ENCODE measurements at places on chromosomes 7 and 10.

DNA sequence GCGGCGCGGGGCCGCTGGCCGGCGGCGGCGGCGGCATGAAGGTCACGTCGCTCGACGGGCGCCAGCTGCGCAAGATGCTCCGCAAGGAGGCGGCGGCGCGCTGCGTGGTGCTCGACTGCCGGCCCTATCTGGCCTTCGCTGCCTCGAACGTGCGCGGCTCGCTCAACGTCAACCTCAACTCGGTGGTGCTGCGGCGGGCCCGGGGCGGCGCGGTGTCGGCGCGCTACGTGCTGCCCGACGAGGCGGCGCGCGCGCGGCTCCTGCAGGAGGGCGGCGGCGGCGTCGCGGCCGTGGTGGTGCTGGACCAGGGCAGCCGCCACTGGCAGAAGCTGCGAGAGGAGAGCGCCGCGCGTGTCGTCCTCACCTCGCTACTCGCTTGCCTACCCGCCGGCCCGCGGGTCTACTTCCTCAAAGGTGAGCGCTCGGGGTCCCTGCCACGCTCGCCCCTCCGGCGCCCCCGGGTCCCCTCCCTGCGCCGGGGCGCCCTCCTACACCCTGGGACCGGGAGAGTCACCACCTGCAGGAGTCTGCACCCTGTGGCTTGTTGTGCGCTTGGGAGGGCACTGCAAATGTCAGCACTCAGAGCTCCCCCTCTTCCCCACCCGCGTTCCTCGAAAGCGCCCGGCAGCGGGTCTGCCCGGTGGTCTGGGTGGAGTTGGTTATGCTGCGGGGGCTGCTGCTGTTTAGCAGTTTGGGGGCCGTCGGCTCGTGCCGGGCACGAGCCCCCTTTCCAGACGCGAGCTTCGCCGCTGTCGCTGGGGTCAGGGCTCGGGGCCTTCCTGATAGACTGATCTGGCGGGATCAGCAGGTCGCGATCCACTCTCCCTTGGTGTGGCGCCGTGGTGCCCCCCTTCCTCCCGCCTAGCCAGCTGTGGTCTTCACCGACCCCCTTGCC lies 627 bp downstream of the DUSP5 start:
- no peak for DNase-seq

DNA sequence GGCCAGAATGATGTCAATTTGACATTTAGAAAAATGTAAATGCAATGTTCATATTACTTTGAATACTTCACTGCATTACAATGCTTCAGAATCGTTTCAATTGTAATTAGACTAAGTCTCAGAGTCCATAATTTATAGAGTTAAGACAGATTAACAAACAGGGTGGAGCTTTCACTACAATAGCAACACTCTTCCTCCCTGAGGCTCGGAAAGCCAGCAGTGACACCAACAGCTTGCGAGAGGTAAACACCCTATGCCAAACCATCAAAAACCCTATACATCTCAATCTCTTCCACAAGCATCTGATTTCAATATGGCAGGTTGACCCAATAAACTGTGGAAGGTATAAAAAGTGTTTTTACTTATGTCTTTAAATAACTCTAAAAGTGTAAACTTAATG lies 72.2 kb downstream of the DOCK4 start:
- DNase-seq: no peak

- no peak for DNase-seq
Observed at GRCh38 chr7:155987681-155988235, 175.5 kb upstream of the SHH start.

DNA sequence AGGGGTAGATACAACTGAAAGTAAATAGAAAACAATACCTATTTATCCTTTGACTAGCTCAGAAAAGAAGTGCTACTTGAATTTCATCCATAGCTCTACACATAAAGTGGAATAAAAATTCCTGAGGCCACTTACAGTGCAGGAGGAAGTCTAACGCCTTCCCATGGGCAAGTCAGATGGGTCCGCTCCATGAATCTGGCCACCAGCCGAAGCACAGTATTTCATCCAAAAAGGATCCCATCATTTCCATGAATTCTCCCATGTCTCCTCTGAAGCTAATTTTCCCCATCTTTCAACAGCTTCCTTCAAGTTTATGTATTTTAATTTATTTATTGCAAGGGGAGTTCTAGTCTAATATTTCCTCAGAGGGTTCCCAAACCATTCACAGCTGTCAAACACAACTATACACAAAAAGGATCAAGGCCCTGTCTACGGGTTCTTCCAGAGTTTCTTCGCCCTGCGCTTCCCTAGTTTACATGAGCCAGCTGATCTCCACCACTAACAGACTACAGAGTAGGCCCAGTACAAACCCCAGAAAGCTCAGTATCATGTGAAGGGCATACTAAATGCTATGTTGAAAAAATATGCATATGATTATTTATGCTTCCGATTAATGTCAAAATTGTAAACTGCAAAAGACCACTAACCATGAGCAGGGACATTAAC lies 184.7 kb downstream of the DOCK4 start:
- no peak for DNase-seq

- DNase-seq: no peak
Observed at GRCh38 chr10:30897547-30897946, 134.1 kb downstream of the ZNF438 start.

DNA sequence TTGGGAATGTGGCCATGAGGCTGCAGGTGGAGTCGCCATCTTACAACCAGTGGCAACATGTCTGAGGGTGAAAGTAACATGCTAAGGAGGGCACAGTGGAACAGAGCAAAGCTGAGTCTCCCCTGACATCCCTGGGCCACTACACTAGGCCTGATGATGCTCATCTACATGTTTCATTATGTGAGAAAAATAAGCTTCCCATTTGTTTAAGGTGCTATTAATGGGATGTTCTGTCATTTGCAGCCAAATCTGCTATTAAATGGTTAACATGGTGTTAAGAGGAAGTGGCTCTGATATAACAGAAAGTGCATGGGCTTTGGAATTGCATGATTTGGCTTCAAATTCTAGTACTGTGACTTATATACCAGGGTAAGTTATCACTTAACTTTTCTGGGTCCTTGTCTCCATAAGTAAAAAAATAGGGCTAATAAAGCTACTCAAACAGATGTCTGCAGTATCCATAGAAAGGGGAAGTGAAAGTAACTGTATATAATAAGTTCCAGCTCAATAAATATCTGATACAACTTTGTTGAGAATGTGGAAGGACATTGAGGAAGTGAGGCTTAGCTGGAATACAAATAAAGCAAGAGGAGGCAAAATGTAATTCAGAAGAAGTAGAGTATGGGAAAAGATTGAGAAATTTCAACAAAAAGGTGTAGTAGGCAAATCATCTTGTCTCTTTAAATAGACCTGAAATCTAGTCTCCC lies 158.9 kb downstream of the RTKN2 start:
- DNase-seq: no peak

GRCh38 chr7:151454305-151454704 lies 14.4 kb upstream of the CRYGN start:
- no peak for DNase-seq

DNA sequence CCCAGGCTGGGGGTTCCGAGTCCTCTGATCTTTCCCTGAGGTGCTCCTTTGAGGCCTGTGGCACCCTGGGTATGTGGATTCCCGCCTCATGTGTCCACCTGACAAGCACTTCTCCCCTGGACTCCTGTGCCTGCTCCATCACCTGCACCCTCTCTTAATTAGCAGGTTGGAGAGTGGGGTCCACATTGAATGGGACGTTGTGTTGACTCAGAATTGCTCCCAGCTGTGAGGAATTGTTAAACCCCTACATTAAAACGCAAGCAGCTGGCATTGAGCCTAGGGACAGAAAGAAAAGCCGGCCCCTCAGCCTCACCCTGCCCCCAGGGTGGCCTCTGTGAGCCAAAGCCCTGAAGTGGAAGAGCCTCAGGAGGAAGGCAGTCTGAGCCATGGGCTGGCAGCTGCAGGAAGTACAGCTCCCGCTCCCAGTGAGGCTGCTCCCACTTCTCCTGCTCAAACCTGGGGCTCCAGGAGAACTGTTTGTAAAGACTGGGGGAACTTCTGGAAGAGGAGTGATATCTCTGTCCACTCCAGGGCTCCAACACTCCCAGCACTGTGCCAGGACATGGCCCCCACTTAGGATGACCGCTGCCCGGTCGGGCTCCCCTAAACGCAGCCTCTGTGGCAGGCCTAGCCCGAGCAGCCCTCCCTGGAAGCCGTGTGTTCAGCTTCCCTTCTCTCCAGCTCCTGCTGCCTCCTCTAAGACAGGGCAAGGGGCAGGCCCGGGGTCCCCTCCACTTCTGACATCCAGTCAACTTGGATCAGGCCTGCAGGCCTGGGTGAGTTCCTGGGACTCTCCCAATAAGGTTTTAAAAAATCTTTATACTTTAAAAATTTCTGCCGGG lies 1.8 kb upstream of the OPN4 start:
- no peak for DNase-seq

GRCh38 chr7:94367949-94368348 lies 26.7 kb upstream of the COL1A2 start:
- no peak for DNase-seq

DNA sequence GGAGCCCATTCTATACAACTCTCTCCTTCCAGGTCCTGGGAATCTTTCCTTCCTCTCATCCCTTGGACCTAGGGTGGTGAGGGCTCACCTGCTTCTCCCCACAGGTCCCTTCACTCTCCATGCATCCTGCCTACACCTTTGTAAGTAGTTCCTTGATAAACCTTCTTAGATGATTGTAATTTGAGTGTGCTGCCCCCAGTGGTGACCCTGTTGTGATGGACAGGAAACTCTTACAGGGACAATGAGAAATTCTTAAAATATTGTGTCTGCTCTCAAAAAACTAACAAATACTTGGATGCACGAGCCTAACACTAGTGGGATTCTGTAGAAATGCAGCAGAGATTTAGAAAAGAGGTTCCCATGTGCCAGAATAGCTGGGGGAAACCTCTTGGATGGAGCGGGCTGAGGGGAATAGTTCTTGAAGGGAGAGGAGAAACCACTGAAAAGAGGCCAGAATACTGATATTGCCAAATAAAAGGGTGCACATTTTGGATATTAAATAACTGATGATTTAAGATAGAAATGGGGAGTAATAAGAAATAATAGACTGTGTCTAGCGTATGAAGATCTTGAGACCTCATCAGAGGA lies 6.7 kb upstream of the PAXIP1 start:
- DNase-seq: no peak

GRCh38 chr10:117936141-117936540 lies 110.6 kb downstream of the RAB11FIP2 start:
- DNase-seq: no peak

DNA sequence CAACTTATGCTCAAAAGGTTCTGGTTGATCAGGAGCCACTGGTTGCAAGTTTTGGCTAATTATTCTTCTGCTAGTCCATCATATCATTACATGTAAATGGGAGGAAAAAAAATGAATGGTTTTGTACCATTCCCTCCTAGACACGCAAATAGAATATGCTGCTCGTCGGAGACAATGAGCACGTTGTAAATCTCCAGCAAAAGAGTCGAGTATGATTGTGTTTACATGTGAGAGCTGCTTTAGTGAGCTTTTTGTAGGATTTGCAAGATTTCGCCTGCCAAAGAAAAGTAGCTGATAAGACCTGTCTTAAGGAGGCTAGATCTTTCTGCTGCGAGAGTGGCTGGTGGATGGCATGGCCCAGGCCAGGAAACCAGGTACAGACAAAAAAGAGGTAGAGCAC lies 109.0 kb downstream of the ZMYND11 start:
- no peak for DNase-seq

DNA sequence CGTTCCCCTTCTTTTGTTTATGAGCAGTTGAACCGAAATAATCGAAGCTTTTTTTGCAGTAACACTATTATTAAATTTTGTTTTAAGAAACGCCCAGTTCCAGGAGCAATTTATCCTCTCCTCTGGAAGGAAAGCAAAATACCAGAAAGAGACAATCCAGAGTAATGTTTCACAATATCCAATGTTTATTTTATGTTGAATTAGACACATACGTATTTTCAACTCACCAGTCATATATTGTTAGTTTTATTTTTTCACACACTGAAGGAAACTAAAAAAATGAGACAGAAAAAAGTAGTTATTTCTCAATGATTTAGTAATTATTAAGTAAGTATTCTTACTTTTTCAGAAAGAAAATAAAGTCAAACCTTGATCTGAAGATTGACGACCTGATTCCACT lies 85.1 kb downstream of the MYOF start:
- no peak for DNase-seq

- peak; percentile 6 for DNase-seq
Observed at GRCh38 chr10:59622320-59623132, 87.1 kb downstream of the SLC16A9 start.

DNA sequence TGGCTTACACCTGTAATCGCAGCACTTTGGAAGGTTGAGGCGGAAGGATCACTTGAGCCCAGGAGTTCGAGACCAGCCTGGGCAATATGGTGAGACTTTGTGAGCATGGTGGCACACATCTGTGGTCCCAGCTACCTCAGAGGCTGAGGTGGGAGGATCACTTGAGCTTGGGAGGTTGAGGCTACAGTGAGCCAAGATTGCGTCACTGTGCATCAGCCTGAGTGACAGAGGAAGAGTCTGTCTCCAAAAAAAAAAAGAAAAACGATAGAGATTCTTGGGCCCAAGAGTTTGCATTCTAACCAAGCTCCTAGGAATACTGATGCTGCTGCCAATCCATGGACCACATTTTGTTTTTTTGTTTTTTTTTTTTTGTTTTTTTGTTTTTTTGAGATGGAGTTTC lies 12.1 kb downstream of the MYOZ1 start:
- no peak for DNase-seq

GRCh38 chr7:129780257-129780973 lies 168.9 kb downstream of the NRF1 start:
- DNase-seq: peak; percentile 92

DNA sequence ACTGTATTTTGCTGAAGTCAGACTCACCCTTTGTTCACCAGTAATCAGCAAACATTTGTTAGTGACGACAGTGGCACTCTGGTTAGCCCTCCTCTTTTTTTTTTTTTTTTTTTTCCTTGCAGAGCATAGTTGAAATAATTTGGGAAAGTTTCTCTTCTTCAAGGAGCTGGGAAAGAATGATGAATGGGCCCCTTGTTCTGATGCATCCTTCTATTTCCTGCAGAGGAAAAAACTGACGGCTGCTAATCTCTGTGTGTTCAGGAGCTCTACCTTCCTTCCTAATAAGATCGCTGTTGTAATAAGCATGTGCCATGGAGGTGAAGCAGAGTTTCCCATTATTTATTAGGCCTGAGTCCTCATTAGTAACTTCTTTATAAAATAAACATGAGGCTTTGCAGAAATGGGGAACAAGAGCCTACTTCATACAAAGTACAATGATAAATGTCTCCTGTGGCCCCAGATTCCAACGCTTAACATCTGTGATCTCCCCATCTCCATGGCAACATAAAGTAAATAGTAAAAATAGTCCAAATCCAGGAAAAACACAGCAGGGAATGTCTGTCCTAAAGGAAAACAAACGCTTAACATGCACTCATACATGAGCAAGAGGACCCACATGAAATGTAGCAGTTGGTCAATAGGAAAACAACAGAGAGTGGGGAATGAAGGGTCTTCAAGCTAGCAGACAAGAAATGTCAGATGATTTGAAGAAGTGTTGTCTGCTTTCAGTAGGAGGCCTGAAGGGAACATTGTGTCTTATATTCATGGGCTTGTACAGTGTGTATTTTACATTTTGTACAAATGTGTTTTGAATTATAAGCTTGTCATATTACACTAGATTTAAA lies 59.1 kb upstream of the CALD1 start:
- no peak for DNase-seq

GRCh38 chr7:97845622-97846203 lies 26.5 kb downstream of the ASNS start:
- DNase-seq: no peak

- no peak for DNase-seq
Observed at GRCh38 chr10:131022369-131022768, 289.2 kb downstream of the TCERG1L start.

GRCh38 chr7:84238596-84238995 lies 44.0 kb upstream of the SEMA3A start:
- DNase-seq: no peak
